ENCODE measurements at places on chromosomes 13 and 19.

DNA sequence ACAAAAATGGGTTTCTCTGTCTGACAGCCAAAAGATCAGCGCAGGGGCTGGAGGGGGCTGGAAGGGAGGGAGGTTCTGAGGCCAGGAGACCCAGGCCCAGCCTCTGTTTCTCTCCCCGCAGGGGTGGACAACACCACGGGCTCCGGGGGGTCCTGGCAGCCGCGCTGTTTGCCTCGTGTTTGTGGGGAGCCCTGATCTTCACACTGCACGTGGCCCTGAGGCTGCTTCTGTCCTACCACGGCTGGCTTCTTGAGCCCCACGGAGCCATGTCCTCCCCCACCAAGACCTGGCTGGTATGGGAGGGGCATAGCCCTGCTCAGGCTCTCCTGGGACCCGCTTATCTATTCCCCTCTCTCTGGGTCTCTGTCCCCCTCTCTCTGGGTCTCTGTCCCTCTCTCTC is 9.6 kb downstream of the CPT1C start:
- no peak for DNase-seq

DNA sequence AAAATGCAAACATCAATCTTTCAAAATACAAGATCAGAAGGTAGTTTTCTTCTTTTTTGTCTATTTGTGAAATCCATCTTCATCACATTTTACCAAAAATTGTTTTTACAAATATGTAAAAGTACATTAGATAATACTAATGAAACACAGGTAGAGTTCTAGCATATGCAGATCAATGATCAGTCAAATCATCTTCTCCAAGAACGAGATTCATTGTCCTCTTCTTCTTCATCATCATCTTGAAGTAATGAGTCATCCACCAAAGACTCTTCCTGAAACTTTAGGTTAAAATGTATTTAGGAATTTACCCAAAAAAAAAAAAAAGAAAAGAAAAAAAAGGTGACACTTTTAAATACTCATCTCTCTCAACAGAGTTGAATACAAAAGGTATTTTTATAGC is 85.6 kb downstream of the RBM26 start:
- DNase-seq, result no peak

GRCh38 chr19:4403005-4403761 is 743 bp downstream of the CHAF1A start:
- DNase-seq, result no peak

DNA sequence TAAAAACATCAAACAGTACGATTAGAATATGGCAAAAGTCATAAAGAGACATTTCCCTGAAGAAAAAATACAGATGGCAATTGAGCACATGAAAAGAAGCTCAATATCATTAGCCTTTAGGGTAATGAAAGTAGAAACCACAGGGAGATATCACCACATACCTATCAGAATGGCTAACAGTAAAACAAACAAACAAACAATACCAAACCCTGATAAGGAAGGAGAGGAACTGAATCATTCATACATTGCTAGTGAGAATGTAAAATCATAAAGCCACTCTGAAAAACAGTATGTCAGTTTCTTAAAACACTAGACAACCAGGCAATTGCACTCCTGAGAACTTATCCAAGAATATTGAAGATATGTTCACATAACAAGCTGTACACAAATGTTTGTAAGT is 1342.5 kb upstream of the SLC10A2 start:
- no peak for DNase-seq

DNA sequence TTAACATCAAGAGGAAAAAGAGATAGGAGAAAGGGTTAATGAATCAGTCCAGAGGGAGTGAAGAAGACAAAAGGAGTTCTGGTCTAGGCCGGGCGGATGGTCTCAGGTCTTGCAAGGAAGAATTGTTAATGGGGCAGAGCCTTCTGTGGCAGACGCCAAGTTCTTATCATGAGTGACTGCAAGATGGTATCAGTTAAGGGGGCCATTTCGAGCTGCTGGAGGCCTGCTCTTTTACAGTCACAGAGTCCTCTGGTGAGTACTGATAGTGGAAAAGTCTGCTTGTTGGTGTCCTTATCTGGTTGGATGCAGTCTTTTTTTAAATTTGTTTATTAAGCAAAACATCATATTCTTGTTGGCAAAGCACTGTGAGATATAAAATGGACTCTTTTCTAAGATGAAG is 590.9 kb upstream of the SGCG start:
- DNase-seq, result no peak

DNA sequence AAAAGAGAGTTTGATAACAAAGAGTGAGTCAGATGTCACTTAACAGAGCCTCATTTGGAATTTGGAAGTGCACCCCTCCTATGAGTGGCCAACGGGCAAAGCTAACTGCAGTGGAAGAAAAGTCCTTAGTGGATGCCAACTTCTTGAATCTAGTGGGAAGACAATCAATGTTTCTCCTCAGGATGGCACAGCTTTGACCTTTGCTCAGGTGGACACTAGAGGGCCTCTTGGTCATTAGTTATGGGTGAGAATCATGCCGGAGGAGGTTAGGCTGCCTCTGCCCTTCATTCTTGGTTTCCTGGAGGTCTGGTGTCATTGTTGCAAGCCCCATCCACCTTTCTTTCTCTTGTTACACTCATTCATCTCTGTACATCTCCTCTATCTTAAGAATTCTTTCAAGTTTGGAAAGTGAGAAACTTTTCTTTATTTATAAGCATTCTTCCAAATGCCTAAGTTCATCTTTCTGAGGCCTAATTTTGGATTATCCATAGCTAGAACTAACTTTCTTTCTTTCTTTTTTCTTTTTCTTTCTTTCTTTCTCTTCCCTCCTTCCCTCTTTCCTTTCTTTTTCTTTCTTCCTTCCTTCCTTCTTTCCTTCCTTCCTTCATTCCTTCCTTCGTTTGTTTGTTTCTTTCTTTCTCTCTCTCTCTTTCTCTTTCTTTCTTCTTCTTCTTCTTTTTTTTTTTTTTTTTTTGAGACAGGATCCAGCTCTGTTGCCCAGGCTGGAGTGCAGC is 327.2 kb upstream of the TSHZ3 start:
- DNase-seq, result peak; percentile 39

DNA sequence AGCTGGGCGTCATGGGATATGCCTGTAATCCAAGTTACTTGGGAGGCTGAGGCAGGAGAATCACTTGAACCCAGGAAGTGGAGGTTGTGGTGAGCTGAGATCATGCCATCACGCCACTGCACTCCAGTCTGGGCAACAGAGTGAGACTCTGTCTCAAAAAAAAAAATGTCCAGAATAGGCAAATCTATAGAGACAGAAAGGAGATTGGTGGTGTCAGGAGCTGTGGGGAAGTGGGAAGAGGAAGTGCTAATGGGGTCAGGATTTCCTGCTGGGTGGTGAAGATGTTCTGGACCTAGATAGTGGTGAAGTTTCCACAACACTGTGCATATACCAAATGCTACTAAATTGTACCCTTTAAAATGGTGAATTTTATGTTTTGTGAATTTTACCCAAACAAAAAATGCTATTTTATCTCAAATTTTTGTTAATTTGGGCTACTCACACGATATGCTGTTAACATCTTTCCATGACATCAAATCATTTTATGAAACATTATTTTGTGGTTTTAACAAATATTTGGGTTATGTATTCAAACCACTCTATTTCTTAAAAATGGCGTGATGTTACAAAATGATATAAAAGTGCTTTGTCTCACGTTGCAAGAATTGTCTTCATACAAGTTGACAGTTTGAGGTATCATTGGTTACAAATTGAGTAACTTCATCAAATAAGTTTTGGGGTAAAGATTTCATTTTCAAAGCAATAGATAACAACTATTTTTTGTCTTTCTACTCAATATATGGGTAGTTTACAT is 7.4 kb upstream of the CYP4F3 start:
- no peak for DNase-seq

DNA sequence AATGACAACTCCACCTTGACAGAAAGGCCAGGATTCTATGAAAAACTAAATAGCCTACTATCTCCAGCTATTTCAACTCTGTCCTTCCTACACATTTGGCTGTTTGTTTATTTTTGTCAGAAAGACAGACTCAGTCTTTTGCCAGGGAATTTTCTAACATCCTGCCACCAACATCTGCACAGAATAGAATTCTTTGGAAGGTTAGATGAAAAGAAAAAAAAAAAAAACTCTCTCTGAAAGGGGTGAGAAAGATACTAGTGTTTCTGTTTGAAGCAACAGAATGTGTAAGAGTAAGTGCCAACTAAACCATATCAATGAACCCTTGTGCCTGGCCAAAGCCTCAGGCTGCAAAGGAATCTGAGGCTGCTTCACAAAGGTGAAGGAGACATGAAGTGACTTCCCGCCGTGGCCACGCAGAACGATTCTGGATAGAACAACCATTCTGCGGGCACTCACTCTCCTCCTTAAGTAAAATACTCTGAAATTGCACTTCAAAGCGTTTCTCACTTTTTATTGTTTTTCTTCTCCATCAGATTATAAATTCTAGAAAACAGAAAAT is 498.2 kb downstream of the IRS2 start:
- DNase-seq, result no peak

DNA sequence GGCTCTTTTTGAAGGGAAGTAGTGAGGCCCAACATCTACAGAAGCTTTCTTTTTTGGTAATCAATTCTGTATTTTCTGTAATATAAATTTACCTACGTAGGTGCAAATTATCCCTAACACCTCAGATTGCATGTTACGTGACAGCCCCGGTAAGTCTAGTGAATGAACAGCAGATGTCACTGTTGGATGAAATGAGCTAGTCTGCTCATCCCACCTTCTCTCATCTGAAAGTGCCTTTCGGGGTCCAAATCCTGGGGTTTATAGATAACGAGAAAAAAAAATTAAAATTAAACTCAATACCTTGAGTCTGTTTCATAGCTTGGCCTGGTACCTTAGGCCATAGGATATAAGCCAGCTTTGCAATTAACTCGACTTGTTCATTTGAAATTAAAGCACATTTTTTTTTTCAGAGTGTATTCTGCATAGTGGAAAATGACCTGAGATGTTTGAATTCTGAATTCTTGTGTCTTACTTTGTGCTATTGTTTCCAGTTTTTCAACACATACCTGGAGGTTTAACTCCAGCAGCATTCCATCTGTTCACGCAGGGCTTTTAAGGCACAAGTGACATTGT is 548.2 kb downstream of the GPC5 start:
- peak; percentile 26 for DNase-seq

DNA sequence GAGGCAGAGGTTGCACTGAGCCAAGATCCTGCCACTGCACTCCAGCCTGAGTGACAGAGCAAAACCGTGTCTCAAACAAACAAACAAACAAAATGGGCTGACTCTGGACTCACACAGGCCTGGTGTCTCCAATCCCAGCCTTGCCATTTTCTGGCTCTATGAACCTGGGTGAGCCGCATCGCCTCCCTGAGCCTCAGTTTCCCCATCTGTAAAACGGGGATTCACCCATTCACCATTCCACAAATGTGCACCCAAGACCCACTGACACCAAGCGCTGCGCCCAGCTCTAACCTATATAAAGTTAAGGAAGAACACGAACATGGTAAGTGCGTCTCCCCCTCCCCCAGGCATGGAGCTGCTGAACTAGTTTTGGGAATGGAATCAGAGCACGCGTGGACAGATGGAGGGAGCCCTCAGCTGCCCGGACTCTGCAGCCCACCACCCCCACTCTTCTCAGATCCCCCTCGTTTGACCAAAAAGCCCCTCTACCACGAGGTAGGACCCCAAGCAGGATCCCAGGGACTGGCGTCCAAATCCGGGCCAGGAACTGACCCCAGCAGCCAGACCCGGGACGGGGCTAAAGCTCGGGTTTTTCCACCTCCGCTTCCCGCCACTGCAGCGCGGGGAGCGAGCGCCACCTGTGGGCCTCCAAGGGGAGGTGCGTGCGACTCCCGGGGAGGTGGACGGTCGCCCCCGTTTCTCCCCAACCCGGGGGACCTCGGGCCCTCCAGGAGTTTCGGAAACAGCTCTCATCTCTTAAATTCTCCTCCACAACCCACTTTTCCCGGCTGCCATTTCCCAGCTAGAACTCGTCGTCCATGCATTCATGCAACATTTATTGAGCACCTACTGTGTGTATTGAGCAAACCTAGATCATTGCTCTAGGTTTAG is 33.0 kb upstream of the ADGRE5 start:
- peak; percentile 62 for DNase-seq

- no peak for DNase-seq
Measured at GRCh38 chr19:39587496-39587895, 14.8 kb upstream of the LGALS13 start.

GRCh38 chr13:41944229-41944628 is 16.7 kb downstream of the VWA8 start:
- DNase-seq, result no peak

DNA sequence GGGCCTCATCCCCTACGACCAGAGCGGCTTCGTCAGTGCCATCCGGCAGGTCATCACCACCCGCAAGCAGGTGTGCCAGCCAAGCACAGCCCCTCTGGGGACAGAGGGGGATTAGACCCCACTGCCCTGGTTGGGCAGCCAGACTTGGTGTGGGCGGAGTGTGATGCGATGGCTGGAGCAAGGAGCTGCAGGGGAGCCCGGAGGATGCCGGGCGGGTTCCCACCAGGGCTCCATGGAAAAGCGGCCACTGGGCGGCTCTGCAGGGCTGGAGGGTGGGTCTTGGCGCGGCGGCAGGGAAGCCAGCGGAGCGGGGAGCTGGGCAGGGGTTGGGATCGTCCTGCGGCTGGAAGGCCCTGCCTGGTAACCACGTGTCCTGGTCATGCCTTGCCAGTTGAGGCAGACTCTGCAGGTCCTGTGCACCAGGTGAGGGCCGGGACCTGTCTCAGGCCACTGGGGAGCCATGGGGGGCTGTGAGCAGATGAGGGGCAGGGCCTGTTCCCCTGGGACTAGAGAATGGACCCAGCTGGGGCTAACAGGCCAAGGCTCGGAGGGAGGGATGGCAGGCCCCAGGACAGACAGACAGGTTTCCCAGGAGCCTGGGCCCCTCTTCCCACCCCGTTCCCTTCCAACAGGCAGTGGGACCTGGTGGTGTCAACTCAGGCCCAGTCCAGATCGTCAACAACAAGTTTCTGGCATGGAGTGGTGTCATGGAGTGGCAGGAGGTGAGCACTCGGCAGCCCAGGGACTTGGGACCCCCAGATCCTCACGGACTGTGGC is 6.3 kb downstream of the PTOV1 start:
- no peak for DNase-seq

DNA sequence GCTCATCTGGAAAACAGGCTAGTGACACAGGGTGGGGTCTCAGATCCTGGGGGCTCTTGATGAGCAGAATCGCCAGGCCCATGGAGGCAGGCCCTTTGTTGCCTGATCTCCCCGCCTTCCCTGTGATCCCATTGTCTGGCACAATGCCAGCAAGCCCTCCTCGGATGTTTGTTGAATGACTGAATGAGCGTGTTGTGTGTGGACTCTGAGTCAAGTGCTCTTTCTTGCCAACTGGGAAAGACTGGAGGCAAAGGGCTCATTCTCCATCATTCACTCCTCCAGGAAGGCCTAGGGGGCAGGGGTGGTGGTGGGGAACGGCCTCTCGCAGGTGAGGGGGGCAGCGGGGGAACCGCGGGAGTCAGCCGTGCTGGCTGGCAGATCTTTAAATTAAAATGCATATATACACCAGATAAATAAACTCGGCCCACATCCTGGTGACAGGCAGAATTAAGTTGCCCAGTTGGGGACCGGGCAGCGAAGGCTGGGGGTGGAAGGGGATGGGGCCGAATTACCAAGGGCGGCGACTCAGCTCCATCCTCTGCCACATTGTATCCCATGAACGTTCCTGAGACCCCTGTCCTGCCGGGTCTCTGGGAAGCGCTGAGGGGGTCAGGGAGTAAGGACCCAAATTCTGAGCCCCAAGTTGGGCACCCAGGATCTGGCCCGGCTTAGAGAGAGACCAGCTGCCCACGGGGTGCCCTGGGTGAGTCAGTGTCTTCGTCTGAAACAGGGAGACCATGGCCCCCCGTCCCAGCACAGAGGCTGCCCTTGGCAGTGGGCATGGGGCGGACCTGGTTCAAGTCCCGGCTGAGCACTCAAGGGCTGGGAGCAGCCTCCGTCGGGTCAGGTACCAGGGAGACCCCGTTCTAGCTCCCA is 24.5 kb downstream of the EFNA2 start:
- no peak for DNase-seq
